T-helper 1 cell (primary cell): ENCODE measurements at places on chromosomes 7 and 10.

DNA sequence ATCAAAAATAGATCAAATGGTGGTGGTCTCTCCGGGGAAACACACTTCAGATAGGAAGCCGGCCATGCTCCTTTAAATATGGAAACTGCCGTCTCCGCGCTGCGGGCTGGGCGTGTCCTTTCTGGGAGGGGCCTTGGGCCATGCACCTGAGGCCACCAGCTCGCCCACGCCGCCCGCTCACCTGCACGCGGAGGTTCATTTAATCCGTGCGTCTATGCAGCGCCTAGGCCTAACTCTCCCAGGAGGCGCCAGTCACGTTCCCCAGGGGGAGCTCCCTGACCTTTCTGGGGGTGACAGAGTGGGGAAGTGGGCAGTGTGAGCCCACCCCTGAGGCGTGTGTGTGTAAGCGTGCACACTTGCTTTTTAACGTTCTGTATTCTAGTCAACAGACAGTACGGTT lies 64.0 kb downstream of the C10orf143 start:
- no peak for DNase-seq

GRCh38 chr7:129739427-129739826 lies 127.9 kb downstream of the NRF1 start:
- no peak for DNase-seq

DNA sequence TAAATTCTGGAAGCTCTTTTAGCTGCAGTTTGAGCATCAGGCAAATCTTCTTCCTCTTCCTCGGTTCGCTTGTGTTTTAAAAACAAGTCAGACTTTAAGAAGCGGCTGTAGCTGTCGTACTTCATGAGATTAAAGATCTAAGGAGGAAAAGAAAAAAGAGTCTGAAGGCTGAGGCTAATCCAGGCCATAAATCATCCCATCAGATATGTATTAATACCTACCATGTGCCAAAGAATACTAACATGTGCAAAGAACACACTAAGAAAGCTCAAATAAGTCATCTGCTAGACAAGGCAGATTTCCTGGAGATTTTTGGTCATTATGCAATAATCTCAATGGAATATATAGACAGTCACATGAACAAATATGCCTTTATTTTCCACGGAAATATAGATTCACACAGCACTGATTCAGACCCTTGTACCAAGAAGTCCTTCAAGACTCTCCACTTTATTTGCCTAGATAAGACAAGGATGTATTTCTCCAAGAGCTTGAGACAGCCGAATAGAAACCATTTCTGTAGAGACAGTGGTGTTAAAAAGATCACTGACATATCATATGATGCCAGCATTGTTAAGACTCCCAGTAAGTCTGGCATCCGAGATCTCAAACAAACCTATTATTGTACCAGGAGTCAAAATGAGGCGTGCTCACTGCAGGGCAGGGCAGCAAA lies 42.3 kb downstream of the RGS10 start:
- no peak for DNase-seq

DNA sequence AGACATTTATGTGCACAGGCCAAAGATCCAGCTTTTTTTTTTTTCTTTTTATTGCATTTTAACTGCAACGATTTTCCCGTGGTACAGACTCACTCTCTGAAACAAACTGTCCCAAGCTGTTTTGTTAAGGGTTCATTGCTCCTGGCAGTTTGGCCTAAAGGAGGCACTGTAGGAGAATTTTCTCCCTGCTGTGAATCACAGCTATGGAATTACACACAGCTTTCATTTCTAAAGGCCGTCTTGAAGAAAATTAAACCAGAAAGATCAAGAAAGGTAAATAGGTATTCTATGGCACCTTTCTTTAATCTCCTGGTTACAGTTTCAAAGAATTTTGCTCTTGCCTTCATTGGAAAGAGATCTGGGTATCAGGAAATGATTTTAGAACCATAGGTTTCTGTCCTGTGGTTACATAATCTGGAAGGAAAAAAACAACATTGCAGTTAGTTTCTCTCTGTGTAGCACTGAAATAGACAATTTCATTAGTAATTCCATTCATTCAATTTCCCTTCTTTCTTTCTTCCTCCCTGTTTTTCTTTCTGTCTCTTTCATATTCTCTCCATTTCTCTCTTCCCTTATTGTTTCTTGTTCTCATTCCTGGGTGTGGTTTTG lies 51.2 kb downstream of the PDK4 start:
- no peak for DNase-seq

DNA sequence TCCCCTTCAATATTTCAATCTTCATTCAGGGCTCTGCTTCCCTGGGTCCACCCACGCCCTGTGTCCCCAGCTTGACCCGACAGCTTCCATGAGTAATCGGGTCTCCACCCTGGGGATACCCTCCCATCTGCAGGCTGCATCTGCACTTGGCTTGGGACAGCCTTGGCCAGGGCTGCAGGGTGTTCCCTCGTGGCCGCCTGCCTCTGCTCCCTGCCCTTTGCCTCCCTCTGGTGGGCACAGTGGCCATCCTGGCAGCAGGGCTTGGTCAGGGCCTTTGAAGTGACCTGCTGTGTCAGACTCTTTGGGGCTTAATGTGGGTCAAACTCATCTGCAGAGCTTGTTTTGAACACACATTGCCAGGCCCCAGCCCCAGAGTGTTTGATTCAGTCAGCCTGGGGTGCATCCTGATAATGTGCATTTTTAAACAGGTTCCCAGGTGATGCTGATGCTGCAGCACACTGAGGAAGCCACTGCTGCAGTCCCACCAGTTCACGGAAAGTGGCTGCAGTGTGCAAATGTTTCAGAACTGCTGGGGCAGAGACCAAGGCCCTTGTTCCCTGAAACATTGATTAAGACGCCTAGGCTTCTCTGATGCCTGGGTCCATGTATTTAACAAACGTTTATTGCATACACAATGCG lies 80.7 kb upstream of the SEC61G start:
- no peak for DNase-seq

DNA sequence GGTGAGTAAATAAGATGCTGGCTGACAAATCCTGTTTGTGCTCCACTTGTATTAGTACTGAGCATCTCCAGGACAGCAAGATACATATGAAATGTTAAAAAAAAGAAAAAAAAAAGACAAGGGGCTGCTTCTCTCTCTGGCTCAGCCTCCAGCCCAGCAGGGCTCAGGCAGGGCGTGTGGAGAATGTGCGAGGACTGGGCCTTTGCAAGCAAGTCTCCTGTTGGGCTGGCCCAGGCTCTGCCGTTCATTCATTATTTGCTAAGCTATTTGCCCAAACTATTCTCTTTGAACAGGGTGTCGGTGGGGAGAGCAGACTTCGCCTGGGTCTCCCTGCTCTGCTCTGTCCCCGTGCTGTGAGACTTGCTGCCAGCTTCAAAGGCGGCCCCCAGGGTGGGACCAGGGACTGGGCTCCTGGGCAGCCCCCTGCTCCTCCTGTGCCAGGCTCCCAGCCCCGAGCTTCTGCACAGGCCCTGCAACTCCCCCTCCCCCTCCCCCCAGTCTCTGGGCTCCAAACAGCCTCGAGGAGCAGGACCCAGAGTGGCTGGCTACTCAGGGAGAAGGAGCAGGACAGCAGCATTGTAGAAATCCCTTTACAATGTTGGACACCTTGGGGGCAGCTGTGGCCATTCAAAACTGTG lies 25.6 kb upstream of the MGMT start:
- DNase-seq: no peak

GRCh38 chr7:101545441-101546190 lies 83.5 kb downstream of the MYL10 start:
- no peak for DNase-seq

DNA sequence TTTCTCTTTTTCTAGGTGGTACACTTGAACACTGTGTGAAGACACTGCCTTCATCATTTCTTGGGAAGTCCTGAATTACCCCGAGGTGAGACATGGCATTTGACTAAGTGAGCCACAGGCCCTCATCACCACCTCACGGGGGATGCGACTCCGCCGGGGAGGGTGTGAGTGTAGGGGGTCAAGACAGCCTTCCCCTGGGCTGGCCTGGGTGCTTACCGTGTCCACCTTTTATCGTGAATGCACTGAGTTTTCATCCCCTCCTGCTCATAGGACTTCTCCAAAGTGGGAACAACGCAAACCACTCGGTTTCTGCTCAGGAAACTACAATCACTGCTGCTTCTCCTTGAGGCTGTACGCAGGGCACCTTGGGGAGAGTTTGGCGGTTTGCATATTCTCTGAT lies 176.9 kb downstream of the SH2D4B start:
- no peak for DNase-seq

DNA sequence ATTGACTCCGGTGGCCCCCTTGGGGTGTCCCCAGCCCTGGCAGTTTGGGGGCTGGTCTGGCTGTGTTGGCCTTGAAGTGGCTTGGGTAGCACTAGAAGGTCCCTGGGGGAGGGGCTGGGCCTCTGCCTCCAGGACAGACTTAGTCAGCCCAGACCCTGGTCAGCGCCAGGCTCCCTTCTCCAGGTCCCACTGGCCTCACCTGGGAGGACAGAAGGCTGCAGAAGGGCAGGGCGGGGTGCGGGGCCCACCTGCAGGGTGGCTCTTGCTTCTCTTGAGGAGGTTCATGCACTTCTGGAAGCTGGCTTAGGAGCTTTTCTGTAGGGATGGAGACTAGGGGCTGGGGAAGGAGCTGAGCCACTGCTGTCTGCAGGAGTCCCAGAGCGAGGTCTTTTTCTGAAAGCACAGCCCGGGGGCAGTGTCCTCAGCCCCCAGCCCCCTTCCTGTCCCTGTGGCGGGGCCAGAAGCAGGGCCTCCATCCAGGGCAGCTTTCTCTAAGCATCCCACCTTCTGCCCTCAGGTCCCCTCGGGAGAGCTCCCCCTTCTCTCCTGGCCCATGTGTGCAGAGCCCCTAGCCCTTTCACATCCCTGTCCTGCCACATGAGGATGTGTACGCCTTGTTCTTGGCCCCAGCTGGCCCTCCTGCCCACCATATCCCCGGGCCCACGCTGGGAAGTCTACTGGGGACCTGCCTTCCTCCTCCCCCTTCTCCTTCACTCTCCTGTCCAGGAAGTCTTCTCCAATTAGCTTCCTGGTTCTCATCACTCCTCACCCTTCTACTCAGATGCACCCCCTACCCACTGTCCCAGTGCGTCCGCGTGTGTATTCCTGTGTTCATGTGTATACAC lies 11.0 kb downstream of the TBATA start:
- DNase-seq: no peak

DNA sequence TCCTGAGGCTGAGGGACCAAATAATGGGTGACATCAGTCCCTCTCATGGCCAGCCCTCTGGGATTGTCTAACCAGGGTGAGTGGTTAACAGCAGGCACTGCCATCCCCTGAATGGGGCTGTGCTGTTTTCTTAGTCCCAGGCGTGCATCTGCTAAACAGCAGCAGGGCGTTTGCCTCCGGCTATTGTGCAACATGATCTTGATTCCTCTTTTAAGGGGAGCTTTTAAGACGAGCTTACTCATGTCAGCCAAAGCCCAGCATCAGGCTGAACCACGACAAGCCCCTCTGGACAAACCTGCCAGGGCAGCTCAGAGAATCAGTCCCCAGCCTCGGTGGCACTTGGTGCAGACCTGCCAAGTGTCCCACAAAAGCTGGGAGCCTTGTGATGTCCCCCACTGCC lies 16.2 kb upstream of the IGFBP3 start:
- DNase-seq: no peak

DNA sequence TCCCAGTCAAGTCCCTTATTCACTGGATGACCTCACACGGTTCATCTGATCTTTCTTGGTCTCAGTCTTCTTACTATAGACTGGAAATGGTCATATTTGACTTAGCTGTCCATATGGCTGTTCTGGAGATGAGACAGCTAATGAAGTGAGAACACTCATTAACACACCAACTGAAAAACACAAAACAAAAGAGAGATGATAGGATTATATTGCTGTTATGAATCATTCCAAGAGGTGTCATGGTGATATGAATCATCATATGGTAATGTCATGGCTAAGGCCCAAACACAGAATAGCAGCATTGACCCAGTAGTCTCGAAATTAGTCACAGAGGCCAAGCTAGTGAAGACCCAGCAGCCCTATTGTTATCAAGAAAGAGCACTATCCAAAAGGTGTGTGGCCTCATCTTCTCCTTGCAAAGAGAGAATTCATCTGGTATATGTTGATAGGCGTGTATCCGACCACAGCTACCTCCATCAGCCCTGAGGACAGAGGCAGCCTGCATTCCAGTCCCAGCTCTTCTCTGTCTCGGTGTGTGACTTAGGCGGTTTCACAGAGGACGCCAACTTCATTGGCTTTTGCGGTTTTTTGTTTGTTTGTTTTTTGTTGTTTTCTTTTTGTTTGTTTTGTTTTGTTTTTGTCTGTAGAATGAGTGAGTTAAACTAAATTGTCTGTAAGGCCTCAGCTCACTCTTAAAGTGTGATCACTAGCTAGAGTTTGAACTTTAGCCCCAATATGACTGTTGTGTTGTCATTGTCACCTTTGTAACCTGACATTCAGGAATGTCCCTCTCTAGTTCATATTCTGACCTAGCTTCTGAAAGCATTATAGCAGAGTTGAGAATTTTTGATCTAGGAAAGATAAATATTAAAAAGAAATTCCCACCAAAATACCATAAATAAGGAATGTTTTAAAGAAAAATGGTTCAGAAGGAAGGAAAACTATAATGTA lies 97.4 kb upstream of the PDCD4 start:
- DNase-seq: no peak

DNA sequence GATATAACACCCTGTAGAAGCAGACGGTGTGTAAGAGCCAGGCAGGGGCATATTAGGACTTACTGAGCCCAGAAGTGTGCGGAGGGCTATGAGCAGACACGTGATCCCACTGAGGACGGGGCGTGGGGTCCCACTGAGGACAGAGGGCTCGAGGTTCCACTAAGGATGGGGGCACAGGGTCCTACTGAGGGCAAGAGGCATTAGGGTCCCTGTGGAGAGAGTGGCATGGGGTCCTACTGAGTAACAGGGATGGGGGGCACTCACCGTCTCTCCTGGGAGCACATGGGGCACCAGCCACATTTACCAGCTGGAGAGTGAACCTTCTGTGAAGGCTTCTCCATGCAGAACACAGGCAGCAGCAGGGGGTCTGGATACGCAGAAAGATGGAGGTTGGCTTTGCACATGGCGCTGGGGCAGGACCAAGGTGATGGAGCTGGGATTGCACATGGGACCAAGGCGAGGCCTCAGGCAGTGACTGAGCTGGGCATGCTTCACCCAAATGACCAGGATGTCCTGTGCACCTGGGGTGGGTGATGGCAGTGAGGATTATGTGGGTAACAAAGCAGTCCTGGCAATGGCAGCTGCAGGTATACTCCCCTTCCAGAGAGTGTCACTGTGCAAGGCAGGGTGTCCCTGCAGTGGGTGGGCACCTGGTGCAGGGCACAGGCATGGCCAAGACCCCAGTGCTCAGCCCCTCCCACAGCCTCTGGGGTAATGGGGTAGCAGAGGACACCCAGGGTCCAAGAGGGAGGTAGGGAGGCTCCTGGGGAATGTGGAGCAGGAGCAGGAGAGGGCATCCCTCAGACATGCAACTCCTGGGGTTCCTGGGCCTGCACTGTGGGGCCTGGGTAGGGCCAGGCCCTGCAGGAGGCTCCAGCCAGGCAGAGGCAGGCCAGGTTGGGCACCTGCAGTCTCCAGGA lies 278.1 kb downstream of the TCERG1L start:
- DNase-seq: no peak

- no peak for DNase-seq
Observed at GRCh38 chr10:106106114-106106513, 1058.4 kb downstream of the SORCS1 start.

GRCh38 chr7:22949944-22950343 lies 64.0 kb downstream of the HYCC1 start:
- DNase-seq: no peak
